ENCODE measurements at places on chromosomes 11 and 22. TPM values are rescaled to one million over a fixed set of nuclear protein-coding genes. Genes with fewer than 3 reads are reported as not detected.

The PHF21B gene
- total RNA-seq = not detected

DNA sequence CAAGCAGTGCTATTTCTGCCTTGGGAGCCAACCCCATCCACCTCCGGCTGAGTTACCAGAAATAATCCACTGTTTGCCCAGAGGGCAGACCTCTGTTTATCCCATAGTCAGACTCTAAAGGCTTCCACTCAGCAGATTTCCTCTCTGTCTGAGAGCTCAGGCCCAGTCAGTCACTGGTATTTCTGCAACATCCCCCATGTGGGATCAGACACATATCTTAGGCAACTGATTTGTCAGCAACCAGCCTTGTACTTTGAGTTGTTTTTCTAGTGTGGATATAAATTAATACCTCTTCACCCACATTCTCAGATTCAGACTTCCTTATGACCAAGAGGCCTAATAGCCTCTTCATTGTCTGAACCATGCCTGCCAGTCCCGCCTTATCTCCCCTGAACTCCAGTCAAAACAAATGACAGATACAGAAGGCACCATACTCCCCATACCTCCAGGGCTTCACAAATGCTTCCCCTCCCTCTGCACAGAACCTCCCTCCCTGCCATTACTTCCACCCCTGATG is 193.6 kb downstream of the FAM76B start:
- no peaks in the 10 kb centered on the region for H3K27me3 ChIP-seq
- no peak for DNase-seq
- no peak overlapping the region for H3K4me3 ChIP-seq

The SFI1 gene
- 227 TPM for total RNA-seq

DNA sequence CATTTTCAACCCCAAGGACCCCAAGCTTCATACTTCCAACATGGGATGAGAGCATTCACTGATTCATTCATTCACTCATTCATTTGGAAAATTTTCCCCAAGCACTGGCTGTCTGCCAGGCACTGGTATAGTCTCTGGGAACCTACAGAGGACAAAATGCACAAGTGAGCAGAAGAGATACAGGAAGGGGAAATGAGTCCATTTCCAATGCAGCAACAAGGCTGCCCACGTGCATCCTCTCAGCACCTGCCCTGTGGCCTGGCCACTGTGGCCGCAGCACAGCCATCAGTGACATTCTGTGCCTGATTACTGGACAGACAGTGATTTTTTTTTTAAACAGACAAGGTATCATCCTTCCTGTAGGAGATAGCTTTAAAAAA is 96.0 kb upstream of the PITPNB start:
- no peak overlapping the region for H3K4me3 ChIP-seq
- H3K27me3 ChIP-seq = no peaks in the 10 kb centered on the region
- H3K36me3 ChIP-seq = no peaks in the 10 kb centered on the region
- DNase-seq = no peak

DNA sequence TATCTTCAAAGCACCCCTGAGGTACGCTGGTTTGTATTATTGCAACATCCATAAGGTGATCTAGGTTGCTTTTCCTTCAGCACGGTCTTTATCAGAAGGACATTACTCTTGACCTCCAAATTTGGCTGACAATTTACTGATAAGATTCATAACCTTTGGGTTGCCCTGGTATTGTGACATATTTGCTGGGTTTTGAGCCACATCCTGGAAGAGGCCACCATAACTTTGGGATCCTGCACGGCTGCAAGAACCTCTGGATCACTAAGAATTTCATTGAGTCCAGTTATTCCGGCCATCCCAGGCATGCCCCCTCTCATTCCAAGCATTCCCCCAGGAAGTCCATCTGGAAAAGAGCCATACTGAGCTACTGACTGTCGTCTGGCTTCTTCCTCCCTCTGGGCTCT is 6.5 kb upstream of the PLET1 start:
- H3K4me3 ChIP-seq = no peak overlapping the region
- no peak overlapping the region for H3K27ac ChIP-seq
- H3K4me1 ChIP-seq = no peaks in the 10 kb centered on the region
- no peaks in the 10 kb centered on the region for H3K27me3 ChIP-seq

GRCh38 chr11:60928563-60929001 is 4.3 kb downstream of the TMEM132A start:
- DNase-seq = no peak
- no peak overlapping the region for H3K27ac ChIP-seq
- peaks cover 15% of the 10 kb centered on the region for H3K4me1 ChIP-seq

DNA sequence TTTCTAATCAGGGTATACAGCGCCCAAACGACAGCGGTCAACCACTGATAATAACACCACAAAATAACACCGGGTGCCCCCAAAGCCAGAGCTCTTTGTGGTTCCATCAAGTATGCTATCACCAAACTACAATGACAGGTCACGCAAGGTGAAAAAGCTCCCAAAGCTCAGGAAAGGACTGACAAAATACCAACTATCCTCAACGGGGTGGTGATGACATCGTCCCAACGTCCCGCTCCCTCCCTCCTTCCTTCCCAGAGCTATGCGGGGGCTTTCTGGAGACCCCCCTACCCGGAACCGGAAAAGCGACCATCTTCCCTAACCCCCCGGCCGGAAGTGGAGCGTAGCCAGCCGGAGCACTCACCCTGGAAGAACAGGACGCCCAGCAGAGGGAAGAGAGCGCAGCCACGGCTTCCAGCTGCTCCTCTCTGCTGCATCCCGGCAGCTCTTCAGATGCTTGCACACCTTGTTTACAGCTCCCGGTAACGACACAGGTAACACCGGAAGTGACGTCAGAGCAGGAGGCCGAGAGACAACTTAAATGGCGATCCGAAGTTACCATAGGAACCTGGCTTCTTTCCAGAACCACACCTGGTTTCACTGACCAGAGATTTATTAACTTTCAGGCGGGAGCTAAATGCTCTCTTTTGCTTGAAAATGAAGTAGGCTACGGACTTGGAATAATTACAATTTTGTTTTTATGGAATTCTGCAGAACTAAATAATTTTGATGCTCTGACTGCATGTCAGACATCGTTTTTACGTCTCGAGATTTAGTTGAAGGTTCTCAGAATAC is at the start of gene MPZL3:
Gene MPZL3, minus strand, starts transcription at position 508 of the 795 bp plus-strand sequence. Its CDS starts 71 bp downstream, at position 437.
- peak; percentile 89 for DNase-seq
- H3K36me3 ChIP-seq = peaks cover 18% of the 10 kb centered on the region
- peak within 1 kb of the TSS; percentile 97 for H3K27ac ChIP-seq
- peaks cover 37% of the 10 kb centered on the region for H3K4me1 ChIP-seq
- H3K27me3 ChIP-seq = no peaks in the 10 kb centered on the region
- peak within 1 kb of the TSS; percentile 99 for H3K4me3 ChIP-seq

GRCh38 chr11:68692115-68692514 is 7.8 kb downstream of the GAL start:
- H3K36me3 ChIP-seq = peaks cover 2% of the 10 kb centered on the region
- peaks cover 20% of the 10 kb centered on the region for H3K4me1 ChIP-seq

The OR2D3 gene
- total RNA-seq = not detected

DNA sequence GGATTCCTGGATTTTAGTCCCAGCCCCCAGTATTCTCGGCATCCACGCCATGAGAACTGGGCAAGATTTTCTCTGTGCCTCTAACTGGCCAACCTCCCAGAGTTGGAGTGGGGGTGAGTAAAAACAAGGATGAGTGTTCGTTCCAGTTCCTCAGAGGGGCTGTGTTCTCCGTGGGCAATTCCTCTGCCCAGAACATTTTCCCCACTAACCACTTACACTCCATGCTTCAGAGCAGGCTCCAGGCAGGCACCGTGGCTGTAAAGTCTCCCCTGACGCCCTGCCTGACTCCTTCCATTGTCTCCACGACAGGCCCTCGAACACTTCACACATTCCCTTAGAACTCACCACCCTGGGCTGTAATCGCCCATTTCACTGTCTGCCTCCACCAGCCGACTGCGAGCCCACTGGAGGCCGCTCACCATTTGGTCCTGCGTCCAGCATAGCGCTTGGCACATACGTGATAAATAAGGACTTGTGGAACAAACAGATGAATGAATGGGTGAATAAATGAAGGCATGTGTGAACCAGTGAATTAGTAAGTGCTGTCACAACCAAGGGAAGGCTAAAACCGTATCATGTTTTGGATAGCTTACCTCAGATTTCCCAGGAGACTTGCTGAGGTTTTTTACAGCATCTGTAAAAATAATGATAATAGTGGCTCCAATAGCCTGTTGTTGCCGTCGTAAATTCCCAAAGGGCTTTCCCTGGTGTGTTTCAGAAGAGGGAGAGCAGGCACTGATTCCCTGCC is 6.1 kb downstream of the APLNR start:
- peaks cover 32% of the 10 kb centered on the region for H3K27me3 ChIP-seq
- no peaks in the 10 kb centered on the region for H3K4me1 ChIP-seq
- no peak overlapping the region for H3K4me3 ChIP-seq
- DNase-seq = no peak
